ENCODE measurements at places on chromosomes 2 and 18.

- no peak for DNase-seq
Observed at GRCh38 chr2:72330652-72331051, 183.0 kb upstream of the CYP26B1 start.

DNA sequence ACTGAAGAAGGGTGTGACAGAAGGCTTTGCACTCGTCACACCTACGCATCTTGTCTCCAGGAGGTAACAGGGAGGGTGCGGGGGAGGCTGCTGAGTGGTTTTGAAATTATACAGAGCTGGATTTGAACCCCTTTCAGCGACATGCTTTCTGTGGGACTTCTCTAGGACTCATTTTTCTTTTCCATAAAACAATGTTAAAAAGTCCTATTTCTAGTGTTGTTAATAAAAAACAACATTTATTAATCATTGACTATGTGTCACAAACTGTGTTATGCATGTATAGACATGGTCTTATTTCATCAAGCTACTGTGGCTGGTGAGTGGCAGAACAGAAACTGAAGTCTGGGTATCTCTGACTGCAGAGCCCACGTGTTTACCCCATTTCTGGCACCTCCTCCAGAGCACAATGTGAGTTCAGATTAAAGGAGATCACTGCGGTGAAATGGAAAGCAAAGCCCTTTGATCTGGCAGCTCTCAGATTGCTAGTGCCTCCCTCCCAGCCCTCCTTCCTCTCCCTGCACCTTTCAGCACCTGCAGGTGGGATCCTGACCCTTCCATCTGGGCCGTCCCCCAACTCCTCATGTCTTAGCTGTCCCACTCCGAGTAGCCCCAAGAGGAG, 315.5 kb upstream of the MYT1L start:
- DNase-seq = no peak

DNA sequence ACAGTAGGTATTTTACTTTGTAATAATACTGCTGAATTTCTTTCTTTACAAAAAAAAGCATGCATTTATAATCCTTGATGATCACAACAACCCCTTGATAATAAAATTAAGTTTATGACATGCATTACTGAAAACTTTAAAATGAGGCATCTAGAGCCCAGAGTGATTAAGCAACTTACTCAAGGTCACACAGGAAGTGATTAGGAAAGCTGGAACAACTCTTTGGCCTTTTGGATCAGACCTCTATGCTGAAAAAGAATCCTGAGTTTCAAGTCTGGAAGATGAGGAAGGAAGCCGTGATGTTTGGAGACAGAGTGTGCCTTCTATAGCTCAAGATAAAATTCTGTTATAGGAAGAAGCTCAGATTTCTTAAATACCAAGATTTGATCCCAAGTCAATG, 105.0 kb upstream of the ATP8B1 start:
- no peak for DNase-seq

- no peak for DNase-seq
Observed at GRCh38 chr2:178498137-178498536, 17.9 kb downstream of the PLEKHA3 start.

- peak; percentile 76 for DNase-seq
Observed at GRCh38 chr2:219277703-219278654, 1.2 kb upstream of the DNAJB2 start.

GRCh38 chr2:9844576-9844975, 1.3 kb downstream of the TAF1B start:
- no peak for DNase-seq

GRCh38 chr2:7803515-7803914, 878.3 kb upstream of the ID2 start:
- no peak for DNase-seq

DNA sequence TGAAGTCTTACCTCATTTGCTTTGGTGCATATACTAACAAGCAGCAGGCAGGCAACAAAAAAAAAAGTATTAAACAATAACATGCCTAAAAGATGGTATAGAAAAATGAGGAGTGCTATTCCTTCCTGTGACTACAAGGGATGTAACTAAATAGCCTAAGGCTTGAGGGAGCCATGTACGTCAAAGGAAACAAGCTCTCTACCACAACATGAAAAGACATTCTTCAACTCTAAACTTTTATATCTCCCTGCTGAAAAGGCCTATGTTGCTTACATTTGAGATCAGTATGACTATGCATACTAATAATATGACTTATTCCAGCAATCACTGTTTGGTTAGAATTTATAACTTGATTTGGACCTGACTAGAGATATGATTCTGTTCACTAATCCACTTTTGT, 347.9 kb downstream of the ADCYAP1 start:
- no peak for DNase-seq

GRCh38 chr18:8657873-8658470, 47.4 kb upstream of the MTCL1 start:
- peak; percentile 23 for DNase-seq

- DNase-seq = no peak
Observed at GRCh38 chr2:237455764-237456163, 31.3 kb upstream of the MLPH start.

DNA sequence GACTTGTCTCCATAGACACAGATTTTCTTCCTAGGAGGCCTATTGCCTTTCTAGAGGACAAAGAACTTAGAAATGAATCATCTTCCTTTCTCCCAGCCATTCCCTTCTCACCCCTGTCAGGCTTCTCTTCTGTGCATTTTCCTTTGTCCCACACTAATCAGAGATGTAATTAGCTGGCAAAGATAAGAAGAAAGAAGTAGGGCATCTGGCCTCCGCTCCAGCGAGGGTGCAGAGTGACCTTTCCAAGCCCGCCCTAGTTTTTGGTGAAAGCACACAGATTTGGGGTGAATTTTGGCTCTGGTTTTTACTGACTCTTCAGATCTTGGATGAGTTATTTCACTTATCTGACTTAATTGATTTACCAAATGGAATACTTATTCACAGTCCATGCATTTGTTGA, 626.5 kb downstream of the ZEB2 start:
- DNase-seq = no peak

DNA sequence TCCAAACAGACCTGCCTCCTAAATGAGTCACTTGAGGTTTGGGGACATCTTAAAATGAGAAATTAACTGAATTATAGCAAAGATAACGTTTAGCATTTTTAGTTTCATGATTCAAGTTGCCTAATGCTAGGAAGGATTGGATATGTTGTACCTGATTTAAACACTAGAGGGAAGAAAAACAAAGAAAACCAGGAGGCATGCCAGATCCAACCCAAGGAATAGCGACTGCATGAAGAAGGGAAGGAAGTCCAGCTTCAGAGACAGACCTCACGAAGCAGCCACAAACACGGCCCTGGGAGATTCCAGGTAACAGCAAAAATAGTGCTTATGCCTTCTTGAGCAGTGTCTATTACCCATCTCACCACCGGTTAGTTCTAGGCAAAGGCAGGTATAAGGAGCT, 499.9 kb upstream of the SPHKAP start:
- DNase-seq = no peak

- DNase-seq = no peak
Observed at GRCh38 chr2:42976351-42976750, 184.0 kb upstream of the HAAO start.

DNA sequence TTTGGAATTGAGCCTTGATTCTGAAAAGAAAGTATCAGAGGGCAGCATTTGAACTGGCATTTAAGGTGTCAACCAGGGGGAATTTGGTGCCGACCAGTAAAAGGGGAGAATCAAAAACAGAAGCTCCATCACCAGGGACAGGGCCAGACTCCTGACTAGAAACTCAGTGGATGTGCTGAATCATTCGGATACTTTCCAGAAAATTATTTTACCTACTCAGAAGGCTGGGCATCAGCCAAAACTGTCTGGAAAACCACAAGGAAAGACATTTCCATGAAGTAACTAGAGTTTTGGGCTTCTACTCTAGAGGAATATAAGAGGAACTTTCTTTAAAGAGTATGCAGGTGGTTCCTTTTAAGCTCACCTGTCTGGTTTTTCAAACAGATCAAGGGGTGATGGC, 756.6 kb downstream of the RNF144A start:
- no peak for DNase-seq

DNA sequence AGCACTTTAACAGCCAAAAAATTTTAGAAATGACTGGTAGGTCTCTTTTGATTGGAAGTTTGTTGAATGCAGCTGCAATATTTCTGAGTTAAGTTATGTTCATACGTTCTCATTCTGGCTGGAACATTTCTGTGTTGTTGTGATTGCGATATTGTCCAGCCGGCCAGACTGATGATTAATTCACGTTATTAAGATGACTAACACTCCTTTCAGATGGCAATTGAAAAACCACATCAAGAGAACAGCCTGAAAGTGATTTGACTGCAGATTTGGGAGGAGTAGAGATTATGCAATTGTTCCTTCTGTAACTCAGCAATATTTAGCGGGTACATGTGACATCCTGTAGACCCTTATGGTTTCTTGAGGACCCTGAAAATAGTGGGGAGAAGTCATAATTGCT, 133.7 kb downstream of the FBXO15 start:
- no peak for DNase-seq

DNA sequence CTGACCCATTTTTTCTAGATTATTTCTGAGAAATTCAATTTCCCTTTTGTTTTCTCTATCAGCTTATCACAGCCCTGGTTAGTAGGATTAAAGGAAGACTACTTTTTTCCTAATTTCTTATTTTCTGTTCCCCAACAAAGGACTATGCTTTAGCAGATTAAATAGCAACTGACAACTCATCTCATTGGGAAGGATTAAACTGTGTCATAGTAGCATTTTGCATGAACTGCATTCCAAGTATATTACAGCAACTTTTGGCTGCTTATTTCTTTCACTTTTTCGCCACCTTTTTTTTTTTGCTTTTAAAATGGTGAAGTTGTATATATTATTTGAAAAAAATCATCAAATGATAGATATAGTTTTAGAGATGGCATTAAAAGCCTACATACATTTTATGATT, 570.3 kb downstream of the FBXO15 start:
- no peak for DNase-seq

DNA sequence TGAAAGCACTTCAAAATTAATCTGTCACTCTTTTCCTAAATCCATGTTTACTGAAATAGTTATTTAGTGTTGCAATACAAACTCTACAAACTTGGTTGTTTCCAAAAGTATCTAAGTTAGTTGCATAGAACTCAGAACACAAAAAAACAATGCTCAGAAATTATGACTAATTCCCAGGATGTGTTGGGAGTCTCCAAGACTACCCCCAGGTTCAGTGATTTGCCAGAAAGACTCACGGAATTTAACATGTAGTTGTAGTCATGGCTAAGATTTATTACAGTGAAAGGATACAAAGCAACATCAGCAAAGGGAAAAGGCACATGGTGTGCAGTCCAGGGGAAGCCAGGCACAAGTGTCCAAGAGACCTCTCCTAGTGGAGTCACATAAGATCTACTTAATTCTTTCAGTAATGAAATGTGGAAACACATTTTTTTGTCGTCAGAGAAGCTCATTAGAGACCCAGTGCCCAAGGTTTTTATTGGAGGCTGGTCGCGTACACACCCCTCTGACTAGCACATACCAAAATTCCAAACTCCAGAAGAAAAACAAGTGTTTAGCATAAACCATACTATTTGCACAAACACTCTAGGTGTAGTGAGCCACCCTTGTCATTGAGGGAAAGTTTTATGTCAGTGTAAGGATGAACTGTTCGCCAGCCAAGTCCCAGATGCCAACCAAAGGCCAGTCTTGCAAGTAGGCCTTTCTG, 43.3 kb upstream of the CYP20A1 start:
- DNase-seq = no peak

- no peak for DNase-seq
Observed at GRCh38 chr2:215883799-215884198, 129.6 kb downstream of the MREG start.

GRCh38 chr2:100185516-100185915, 43.1 kb upstream of the AFF3 start:
- no peak for DNase-seq

GRCh38 chr2:239946864-239947728, 78.0 kb downstream of the NDUFA10 start:
- DNase-seq = no peak

DNA sequence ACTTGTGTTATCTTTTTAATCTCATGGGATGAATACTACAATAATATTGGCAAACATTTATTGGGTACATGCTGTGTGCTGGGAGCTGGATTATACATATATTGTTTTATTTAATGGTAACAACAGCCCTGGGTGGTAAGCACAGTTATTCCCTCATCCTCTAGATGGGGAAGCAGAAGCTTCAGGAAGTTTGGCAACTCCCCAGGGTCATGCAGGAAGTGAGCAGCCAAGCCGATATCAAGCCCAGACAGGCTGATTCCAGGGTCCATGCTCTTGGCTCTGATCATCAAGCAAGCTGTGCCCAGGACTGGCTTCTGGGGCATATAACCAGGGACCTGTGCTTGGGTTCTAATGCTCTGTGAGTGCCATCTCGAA, 155.8 kb downstream of the ZNF516 start:
- no peak for DNase-seq

DNA sequence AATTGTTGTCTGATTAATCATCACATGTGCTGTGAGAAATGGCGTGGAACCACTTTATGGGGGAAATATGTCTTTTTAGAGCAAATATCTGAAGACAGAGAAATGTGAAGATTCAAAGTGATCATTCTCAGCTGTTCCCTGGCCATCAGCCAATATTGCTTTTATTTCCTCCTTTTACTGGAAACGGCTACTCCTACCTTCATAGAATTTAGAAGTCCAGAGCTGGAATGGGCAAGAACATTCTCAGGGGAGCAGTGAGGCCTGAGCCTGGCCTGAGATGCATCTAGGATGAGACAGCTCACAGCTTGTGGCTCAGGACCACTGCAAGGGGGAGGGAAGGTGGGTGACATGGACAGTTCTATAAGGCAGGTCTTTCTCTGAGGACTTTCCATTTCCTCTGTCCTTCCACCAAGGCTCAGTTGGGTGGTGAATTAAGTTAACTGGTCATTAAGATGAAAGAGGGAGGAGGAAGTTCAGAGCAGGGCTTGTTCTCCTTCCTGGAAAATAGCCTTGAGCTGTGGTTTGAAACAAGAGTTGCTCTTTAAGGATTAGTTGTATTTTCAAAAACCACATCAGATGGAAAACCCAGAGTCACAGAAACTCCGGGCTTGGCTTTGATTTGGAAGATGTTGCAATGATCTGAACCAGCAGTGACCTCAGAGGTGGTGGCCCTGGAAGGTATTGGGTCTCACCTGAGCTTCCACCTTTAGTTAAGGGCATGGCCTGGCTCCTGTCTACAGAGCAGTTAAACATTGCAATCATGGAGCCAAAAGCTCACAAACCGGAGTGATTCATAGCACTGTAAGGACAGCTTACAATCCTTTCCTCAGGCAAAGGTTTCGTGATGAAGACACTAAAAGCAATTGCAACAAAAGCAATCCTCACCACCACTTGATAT, 144.3 kb downstream of the VAPA start:
- no peak for DNase-seq
